ENCODE measurements at places on chromosomes 7 and 10. TPM values are rescaled to one million over a fixed set of nuclear protein-coding genes. Genes with fewer than 3 reads are reported as not detected.

The VAX1 gene
- total RNA-seq = not detected

GRCh38 chr10:19098803-19099202 lies 50.2 kb downstream of the MALRD1 start:
- H3K27ac ChIP-seq = no peak overlapping the region
- no peaks in the 10 kb centered on the region for H3K4me1 ChIP-seq
- no peaks in the 10 kb centered on the region for H3K27me3 ChIP-seq
- DNase-seq = no peak
- no peaks in the 10 kb centered on the region for H3K36me3 ChIP-seq

- no peak overlapping the region for H3K27ac ChIP-seq
- H3K27me3 ChIP-seq = no peaks in the 10 kb centered on the region
- H3K4me3 ChIP-seq = no peak overlapping the region
Measured at GRCh38 chr10:62582101-62582705, 208.0 kb downstream of the ZNF365 start.

- H3K4me3 ChIP-seq = no peak overlapping the region
- H3K27ac ChIP-seq = peak overlapping the region; percentile 97
- no peaks in the 10 kb centered on the region for H3K36me3 ChIP-seq
- peak; percentile 47 for DNase-seq
Measured at GRCh38 chr10:119253433-119254174, 46.2 kb downstream of the GRK5 start.

- DNase-seq = no peak
- H3K36me3 ChIP-seq = no peaks in the 10 kb centered on the region
- H3K27me3 ChIP-seq = no peaks in the 10 kb centered on the region
- H3K4me1 ChIP-seq = no peaks in the 10 kb centered on the region
Measured at GRCh38 chr10:19200211-19200610, 151.6 kb downstream of the MALRD1 start.

The ADAM22 gene
- 0.85 TPM for total RNA-seq

The INHBA gene
- total RNA-seq = 41.5 TPM

DNA sequence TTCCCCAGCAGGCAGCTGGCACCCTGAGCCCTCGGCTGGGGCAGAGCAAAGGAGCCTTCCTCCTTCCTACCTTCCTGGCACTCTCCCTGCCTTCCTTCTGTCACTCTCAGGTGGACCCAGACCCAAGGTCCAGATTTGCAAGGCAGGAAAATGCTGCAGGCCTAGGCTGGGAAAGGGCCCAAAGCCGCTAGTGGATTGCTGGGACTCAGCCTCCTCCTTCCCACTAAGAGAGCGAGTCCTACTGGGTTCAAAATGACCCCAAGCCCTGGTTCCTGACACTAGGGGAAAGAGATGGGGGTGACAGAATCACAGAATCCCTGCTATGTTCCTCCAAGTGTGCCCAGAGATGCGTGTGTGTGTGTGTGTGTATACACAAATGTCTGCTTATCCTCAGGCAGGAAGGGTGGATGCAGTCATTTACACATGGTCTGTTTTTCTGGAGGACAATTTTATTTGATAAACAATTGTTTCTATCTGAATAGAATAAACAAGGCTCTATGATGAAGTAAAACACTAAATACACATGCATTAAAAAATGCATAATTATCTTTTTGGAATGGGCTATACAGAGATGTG lies 1.3 kb upstream of the PLAU start:
- H3K4me1 ChIP-seq = peaks cover 35% of the 10 kb centered on the region
- H3K27ac ChIP-seq = peak overlapping the region; percentile 22
- H3K4me3 ChIP-seq = no peak overlapping the region
- DNase-seq = no peak

The CTAGE8 gene
- total RNA-seq = not detected

The LRIT1 gene
- not detected for total RNA-seq

The FGFBP3 gene
- 6.6 TPM for total RNA-seq

The CDK1 gene
- total RNA-seq = not detected

GRCh38 chr7:90999989-91000979 lies 263.9 kb upstream of the FZD1 start:
- no peaks in the 10 kb centered on the region for H3K36me3 ChIP-seq
- no peaks in the 10 kb centered on the region for H3K27me3 ChIP-seq
- H3K4me1 ChIP-seq = no peaks in the 10 kb centered on the region
- no peak for DNase-seq
- no peak overlapping the region for H3K27ac ChIP-seq

DNA sequence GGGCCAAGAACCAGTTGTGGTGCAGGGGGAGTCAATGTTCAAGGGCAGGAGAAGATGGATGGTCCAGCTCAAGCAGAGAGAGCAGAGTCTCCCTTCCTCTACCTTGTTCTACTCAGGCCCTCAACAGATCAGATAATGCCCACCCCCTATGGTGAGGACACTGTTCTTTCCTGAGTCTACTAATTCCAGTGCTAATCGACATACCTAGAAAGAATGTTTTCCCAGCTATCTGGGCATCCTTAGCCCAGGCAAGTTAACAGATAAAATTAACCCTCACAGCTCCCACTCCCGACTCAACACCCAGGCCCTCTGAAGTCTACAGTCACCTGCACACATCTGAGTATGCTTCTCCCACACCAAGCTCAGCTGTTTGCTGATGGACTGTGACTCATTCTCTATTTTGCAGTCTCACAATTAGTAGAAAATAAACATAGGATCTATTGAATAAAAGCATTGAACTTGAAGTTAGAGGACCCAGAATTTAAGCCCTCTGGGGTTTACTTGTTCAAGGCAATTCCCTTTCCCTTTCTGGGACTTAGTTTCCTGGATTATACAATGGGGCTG lies 17.1 kb downstream of the COL13A1 start:
- H3K4me3 ChIP-seq = no peak overlapping the region
- no peak for DNase-seq
- no peaks in the 10 kb centered on the region for H3K4me1 ChIP-seq
- no peaks in the 10 kb centered on the region for H3K27me3 ChIP-seq
- no peaks in the 10 kb centered on the region for H3K36me3 ChIP-seq
- no peak overlapping the region for H3K27ac ChIP-seq

The RPEL1 gene
- total RNA-seq = not detected

The EMX2 gene
- total RNA-seq = not detected

DNA sequence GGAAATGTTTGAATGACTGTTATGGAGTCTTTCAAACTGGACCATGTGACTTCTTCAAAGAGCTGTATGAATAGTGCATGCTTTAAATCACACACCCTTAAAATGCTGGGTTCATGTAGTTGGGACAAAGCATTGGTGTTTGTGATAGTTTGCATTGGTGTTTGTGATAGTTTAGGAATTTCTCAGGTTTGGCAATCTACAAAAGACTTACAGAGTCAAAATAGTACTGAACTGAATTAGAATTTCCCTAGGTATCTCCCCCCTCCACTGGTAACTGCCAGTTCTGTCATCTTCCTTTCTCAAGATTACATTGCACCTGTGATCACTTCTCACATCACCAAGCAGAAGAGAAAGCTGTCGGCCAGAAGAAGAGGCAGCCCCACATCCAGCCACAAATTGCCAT lies 261.1 kb downstream of the GATA3 start:
- H3K27me3 ChIP-seq = no peaks in the 10 kb centered on the region
- H3K4me3 ChIP-seq = no peak overlapping the region
- no peaks in the 10 kb centered on the region for H3K36me3 ChIP-seq
- H3K4me1 ChIP-seq = no peaks in the 10 kb centered on the region

DNA sequence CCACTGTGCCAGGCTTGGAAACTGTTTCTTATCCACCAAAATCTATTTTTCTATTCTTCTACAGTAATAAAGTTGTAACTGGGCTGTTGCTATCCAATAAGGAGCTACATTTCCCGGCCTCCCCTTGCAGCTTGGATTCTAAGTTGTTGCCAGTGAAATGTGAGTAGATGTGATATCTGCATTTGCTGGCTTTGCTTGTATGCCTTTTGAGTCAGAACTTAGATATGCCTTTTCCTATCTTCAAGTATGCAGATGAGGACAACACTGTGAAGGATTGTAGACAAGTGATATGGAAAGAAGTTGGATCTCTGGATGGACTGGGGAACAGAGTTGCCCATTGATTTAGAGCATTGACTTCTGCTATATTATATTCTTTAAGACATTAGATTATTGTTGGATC lies 236.9 kb downstream of the REEP3 start:
- no peak for DNase-seq
- H3K4me1 ChIP-seq = no peaks in the 10 kb centered on the region
- H3K27ac ChIP-seq = no peak overlapping the region
- H3K36me3 ChIP-seq = no peaks in the 10 kb centered on the region

DNA sequence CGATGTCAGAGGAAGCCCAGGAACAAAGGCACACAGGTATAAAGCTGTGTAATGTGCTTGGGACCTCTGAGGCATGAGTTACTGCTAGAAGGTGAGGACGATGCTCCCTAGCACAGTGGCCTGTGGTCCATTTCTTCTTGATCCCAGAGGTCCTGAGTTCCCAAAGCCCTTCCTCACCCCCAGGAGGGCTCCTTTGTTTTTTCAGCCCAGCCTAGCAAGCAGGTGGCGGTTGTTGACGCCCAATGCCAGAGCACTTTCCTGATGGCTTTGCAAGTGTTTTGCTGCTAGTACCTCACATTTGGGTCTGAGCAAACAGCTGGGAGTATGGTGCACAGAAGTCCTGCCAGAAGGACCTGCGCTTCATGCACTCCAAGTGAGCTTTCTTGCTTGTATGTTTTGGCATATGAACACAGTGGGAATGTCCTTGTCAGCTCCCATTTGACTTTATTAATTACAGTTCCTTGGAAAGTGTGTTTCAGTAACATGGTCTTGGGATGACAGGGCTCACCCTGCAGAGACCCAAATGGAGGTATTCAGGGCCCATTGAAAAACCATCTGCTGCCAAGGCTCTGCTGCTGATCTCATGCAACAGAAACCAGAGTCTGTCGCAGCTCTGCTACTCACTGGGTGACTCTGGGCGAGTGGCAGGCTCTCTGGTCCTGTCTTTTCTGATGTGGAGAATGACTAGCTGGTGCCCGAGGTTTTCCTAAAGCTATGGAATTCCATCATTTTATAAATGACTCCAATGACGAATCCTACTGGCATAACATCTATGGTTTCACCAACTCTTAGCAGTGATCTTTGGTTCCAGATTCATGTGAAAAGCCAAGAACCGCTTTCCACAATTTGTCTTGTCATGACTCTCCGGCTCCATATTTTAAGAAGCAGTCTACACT lies 134.9 kb downstream of the ARID5B start:
- H3K27me3 ChIP-seq = no peaks in the 10 kb centered on the region
- H3K4me1 ChIP-seq = peaks cover 12% of the 10 kb centered on the region
- no peak for DNase-seq

The PLPP4 gene
- not detected for total RNA-seq

DNA sequence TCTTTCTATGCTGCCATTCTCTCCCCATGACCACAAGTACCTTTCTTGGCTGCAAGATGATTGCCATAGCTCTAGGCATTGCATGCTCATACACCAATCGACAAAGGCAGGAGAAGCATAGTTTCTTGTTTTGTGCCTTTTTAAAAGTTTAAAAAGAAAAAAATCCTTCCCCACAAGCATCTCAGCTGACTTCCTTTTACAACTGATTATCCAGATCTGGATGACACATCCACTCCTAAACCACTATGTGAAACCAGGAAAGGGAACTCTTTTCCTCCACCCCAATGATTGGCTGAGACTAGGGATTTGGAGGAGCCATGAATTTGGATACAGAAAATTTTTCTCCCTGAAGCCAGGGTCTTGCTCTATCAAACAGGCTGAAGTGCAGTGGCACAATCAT lies 14.5 kb upstream of the LRRC4 start:
- no peaks in the 10 kb centered on the region for H3K36me3 ChIP-seq
- H3K27ac ChIP-seq = no peak overlapping the region
- H3K4me1 ChIP-seq = no peaks in the 10 kb centered on the region
- no peak for DNase-seq

- H3K4me1 ChIP-seq = no peaks in the 10 kb centered on the region
- no peaks in the 10 kb centered on the region for H3K36me3 ChIP-seq
- no peak overlapping the region for H3K27ac ChIP-seq
- no peak overlapping the region for H3K4me3 ChIP-seq
Measured at GRCh38 chr7:44193011-44193802, 4.0 kb upstream of the GCK start.

DNA sequence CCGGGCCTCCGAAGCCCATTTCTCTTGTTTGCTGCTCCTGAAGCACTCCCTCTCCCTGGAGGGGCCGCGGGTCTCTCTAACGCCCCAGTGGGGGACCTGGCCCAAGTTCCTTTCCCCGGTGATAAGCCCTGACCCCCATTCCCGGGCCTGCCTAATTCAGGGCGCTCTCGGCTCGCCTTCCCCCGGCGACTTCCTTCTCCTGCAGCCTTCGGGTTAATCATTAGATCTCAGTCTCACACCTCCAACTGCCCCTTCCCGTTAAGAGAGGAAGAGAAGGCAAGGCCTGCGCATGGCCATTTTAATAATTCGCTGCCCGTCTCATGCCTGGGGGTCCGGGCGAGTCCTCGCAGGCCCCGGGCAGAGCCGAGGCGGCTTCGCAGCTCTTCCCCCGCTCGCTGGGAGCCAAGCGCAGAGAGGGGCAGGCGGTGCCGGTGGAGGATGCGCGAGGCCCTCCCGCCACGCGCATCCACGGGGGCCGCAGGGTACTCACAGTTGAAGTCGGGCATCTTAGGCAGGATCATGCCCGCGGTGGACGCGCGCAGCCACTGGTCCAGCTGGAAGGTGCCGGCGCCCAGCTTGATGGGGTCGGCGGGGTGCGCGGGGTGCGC lies 1.2 kb downstream of the MNX1 start:
- H3K27me3 ChIP-seq = peaks cover 24% of the 10 kb centered on the region
- H3K4me3 ChIP-seq = peak overlapping the region; percentile 35
- DNase-seq = no peak
- H3K36me3 ChIP-seq = no peaks in the 10 kb centered on the region

- no peak overlapping the region for H3K4me3 ChIP-seq
- H3K4me1 ChIP-seq = peaks cover 27% of the 10 kb centered on the region
- no peaks in the 10 kb centered on the region for H3K36me3 ChIP-seq
Measured at GRCh38 chr10:22649390-22649841, 65.0 kb downstream of the PIP4K2A start.

- no peak overlapping the region for H3K27ac ChIP-seq
- peaks cover 16% of the 10 kb centered on the region for H3K4me1 ChIP-seq
- DNase-seq = no peak
- no peaks in the 10 kb centered on the region for H3K36me3 ChIP-seq
- no peak overlapping the region for H3K4me3 ChIP-seq
Measured at GRCh38 chr10:86368987-86369386, 2.4 kb upstream of the GRID1 start.

DNA sequence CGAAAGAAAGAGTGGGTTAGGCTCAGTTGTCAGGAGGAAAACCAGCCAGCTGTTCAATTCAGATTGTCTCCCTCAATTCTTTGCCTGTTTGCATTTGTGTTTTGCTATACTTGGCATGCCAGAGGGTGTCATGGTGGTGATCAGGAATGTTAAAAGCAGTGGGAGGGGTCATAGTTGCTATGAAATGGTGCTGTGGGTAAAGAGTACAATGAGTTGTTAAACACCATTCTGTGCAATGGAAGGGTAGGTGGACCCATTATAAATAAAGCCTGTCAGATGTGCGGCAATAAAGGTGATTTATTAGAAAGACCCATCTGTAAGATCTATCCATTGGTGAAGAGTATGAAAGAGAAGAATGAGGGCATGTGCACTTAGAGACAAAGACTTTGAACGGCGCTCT lies 82.2 kb downstream of the MRPL32 start:
- no peaks in the 10 kb centered on the region for H3K4me1 ChIP-seq
- H3K4me3 ChIP-seq = no peak overlapping the region
- H3K27me3 ChIP-seq = no peaks in the 10 kb centered on the region
- no peaks in the 10 kb centered on the region for H3K36me3 ChIP-seq
- no peak overlapping the region for H3K27ac ChIP-seq

Data from ascending aorta (tissue), 2 donors.